Activated CD8-positive, alpha-beta memory T cell treated with anti-CD3 and anti-CD28 coated beads for 1 hour (primary cell): ENCODE measurements at places on chromosomes 3 and 15.

GRCh38 chr3:31704591-31705179 is 172.0 kb downstream of the STT3B start:
- DNase-seq, result no peak

DNA sequence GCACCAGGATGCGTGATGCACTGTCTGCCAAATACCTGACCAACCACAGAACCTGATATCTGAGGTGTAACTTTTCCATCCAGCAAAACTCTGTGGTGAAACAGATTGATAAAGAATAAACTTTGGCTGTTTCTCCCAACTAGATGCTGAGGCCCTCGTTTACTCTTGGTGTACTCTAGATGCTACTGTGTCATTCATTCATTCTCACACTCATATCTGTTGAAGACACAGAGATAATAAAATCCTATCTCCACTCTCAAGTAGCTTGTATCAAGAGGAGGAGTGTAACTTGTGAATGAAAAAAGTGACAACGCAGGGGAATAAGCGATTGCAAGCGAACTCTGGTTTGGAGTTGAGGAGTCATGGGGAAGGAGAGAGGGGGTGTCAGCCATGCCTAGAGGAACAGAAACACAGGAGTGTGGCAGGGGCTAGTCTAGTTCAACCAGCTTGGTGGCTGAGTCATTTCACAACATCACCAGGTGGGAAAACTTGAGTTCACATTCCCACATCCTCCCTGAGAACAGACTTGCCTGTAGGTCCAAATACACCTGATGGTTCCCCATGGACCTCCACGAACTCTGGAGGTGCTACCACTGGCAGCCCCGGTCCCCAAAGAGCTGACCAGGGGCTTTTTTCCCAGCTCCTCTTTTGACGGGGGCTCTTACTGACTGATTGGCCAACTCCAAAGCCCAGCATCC is 73.3 kb upstream of the SNRK start:
- DNase-seq, result no peak

DNA sequence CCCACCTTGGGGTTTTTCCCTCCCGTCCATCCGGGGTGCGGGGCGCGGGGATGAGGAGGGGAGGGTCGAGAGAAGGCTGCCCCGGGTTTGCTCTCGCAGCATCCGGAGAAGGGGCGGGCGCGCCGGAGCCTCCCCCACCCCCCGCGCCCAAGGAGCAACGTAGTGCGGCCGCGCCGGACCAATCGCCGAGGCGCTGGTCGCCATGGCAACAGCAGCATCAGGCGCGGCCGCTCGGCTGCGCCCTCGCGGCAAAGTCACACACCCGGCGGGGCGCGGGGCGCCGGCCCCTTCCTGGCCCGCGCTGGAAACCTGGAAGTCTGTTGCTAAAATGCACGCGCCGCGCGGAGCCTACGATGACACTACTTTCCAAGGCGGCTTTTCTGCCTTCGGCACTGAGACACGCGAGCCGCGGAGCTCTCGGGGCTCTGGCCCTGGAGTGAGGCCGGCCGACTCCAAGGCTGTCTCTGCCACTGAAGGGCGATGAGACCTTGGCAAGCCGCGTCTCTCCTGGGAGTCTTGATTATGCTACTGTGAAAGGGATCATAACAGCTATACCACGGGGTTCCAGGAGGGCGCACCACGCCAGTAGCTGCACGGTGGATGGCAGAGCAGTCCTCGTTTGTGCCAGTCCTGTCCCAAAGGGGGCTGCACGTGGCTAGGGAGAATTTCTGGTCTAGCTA is at the start of gene IQSEC1:
Gene IQSEC1, minus strand, starts transcription at position 104 of the 680 bp plus-strand sequence. CDS start 415 bp downstream, outside the sequence.
- DNase-seq, result peak; percentile 22

DNA sequence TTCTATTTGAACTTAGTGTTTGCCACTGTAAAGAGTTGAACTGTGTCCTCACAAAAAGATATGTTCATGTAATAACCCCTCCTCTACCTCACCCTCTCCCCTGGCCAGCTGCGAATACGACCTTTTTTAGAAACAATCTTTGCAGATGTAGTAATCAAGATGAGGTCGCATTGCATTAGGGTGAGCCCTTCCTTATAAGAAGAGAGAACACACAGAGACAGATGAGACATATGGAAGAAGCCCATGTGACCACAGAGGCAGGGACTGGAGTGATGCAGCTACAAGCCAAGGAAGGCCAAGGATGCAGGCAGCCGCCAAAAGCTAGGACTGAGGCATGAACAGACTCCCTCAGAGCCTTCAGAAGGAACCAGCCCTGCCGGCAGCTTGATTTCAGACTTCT is 27.6 kb downstream of the GPR176 start:
- no peak for DNase-seq

- DNase-seq, result no peak
Observed at GRCh38 chr3:102142379-102143060, 292.3 kb upstream of the ZPLD1 start.

DNA sequence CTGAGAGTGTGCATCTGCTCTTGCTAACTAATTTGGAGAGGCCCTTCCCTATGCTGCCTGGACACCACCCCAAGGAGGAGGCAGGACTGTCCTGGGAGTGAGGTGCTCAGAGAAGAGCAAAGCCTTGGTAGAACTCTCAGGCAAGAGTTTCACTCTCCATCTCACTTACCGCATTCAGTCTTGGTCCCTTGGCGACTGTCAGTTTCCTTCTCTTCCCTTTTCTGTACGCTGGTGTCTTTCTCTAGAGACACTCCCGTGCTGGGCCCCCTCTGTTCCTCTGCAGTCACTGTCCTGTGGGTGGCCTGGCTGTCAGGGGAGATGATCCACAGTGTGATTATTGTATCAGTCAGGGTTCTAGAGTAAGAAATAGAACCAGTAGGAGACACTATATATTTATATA is 44.0 kb downstream of the IDH2 start:
- DNase-seq, result no peak

GRCh38 chr3:13713396-13713795 is 164.5 kb downstream of the FBLN2 start:
- DNase-seq, result no peak

DNA sequence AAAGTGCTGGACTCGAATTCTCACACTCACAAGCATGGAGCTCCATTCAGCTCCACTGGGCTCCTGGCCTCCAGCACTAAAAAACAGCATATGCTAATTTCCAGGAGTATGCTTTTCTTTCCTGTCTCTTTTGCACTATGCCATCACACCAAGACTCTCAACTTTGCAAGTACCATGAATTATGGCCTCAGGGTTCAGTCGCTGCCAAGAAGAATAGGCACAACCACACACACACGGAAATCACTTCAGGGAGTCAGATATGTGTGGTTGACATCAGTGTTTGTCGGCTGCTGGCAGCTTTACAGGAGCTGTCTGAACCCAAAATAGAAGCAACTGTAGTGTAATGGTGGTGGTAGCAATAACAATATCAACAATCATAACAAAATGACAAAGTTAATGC is 305.0 kb upstream of the SLCO3A1 start:
- DNase-seq, result no peak

- no peak for DNase-seq
Observed at GRCh38 chr3:134613006-134613520, 37.8 kb downstream of the KY start.

DNA sequence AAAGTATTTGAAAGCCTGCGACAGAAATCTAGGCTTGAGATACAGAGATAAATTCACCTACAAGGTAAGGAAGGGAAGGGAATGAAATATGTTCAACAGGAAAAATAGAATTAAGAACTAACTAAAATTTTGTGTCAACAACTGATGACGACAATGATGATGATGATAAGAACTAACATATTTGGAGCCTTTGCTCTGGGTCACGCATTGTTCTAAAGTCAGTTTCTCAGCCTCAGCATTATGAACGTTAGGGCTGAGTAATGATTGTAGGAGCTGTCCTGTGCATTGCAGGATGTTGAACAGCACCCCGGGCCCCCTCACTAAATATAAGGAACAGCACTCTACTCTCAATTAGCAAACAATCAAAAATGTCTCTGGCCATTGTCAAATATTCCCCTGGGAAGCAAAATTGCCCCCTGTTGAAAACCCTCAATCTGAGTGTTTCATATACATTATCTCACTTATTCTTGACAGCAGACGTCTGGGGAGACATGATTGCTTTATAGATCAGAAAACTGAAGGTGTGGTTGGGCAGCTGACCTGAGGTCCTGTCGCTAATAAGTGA is 88.5 kb downstream of the ERC2 start:
- DNase-seq, result no peak

DNA sequence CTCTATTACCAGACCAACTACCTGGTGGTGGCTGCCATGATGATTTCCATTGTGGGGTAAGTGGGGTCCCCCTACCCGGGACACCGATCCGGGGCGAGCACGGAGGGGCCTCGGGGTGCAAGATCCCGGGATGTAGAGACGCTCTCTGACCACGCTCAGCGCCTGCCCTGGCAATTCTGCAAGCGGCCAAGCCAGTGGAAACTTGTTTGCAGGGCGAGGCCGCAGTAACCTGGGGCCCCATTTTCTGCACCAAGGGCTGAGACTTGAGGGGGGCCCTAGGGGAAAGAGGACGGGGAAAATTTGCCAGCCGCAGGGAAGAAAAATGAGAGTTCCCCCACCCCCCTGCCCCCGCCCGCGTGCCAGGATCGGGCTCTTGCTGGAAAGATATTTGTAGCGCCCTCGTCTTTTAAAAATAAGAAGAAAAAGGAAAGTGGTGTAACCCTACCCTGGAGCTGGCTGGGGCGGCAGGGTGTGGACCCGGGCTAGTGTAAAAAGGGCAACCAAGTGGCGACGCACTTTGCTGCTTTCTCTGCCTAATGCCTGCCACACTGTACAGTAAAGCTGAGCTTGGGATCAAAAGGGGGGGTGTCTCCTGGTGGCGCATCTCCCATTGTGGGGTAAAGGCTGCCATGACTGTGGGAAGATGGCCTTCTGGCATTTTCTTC is 563 bp downstream of the ARL6IP5 start:
- DNase-seq, result no peak

DNA sequence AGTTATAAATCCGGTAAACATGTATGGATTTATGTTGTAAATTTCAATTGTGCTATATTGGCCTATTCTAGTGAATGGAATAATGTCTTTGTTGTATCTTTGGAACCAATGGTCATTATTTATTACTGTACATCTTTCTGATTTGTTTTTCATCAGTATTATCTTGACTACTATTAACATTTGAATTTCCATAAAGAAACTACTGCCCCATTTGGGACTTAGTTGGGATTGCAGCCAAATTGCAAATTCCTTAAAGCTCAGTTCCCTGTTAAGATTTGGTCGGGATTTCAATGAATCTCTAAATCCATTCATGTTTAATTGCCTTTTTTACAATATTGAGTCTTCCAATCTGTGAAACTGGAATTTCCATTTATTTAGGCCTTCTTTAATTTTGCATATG is 822.4 kb upstream of the CADM2 start:
- no peak for DNase-seq

DNA sequence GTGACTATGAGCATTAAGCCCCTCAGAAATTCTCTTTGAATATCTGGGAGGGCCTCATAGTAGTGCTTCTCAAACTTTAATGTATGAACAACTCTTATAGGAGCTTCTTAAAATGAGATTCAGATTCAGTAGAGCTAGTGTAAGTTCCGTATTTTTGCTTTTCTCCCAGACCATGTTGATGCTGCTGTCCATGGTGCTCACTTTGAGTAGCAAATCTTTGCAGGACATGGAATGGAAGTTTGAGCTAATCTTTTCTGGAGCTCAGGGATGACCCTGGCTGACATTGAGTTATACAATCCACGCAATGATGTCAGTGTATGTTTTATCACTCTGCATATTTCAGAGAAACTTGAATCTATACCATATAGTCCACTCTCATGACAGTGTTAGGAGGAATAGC is 134.2 kb downstream of the OTOL1 start:
- DNase-seq, result no peak

- no peak for DNase-seq
Observed at GRCh38 chr3:160531311-160531710, 34.1 kb downstream of the KPNA4 start.

DNA sequence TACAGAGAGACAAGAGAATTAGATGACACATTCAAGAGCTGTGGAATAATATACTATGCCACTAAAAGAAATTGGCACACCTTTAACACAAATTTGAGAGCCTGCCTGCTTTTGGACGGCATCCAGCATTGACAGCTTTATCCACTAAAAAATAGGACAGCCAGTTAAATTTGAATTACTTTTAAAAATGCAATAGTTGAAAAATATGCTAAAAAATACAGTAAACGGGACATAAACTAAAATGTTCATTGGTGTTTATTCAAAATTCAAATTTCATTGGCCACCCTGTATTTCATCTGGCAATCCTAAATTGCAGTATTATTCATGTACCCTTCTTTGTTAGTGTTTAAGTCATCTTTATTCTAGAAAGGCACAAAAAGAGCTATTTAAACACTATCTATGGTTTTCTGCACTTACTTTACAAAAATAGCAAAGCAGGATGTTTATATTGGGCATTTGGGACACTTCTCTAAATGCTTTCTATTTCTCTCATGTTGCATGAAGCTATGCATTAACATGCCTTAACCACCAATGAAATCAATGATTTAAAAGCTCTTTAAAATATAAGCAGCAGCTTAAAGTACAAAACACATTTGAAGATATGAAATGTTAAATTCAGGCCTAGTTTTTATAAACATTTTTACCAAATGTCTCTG is 160.1 kb downstream of the NEK10 start:
- no peak for DNase-seq

- DNase-seq, result no peak
Observed at GRCh38 chr15:49987896-49988295, 131.1 kb downstream of the ATP8B4 start.

DNA sequence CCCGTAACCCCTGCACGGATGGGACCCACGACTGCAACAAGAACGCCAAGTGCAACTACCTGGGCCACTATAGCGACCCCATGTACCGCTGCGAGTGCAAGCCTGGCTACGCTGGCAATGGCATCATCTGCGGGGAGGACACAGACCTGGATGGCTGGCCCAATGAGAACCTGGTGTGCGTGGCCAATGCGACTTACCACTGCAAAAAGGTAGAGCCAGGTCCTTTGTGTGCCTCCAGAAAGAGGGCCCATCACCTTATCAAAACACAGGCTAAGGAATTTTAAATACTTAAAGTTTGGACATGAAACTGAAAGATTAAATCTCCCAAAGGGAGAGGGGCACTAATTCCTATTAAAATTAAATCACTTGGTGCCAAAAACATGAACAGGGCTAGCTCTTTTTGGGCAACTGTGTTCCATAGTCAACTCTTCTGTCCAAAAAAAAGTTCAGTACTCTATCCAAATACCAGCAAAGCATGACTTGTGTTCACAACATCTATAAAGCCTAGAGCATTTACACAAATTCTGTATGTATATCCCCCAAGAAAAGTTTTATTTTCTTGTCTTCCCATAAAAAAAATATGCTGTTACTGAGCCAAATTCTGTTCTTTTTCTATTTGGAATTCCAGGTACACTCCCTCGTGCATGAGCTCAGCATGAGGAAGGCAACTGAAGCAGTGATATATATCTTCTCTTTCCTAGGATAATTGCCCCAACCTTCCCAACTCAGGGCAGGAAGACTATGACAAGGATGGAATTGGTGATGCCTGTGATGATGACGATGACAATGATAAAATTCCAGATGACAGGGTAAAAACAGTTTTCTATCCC is 9.2 kb downstream of the THBS1 start:
- DNase-seq, result no peak

- DNase-seq, result no peak
Observed at GRCh38 chr3:182325213-182325950, 467.9 kb upstream of the ATP11B start.

GRCh38 chr15:89018207-89018606 is 70.0 kb upstream of the ABHD2 start:
- no peak for DNase-seq

- no peak for DNase-seq
Observed at GRCh38 chr3:52820736-52821135, 9.7 kb downstream of the ITIH4 start.

- no peak for DNase-seq
Observed at GRCh38 chr15:42547918-42548248, 710 bp downstream of the LRRC57 start.
